Spinal cord (tissue), 10 donors: ENCODE measurements at places on chromosomes 12 and 14. TPM values are rescaled to one million over a fixed set of nuclear protein-coding genes. Genes with fewer than 3 reads are reported as not detected.

The RAD9B gene
- 0.89 TPM for total RNA-seq

The TAS2R20 gene
- total RNA-seq: 14.6 TPM

DNA sequence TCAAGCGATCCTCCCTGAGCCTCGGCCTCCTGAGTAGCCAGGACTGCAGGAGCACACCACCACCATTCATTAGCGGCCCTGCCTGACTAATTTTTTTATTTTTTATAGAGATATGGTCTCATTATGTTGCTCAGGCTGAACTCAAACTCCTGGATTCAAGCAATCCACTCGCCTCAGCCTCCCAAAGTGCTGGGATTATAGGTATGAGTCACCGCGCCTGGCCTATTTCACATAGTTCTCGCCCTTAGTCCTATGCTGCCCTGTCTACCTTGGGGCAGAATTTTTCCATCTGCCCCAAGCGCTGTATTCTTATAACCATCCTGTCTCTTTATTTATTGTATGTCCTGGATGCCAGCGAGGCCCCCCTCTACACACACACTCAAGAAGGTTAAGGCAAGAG is 50.9 kb upstream of the BCL2L14 start:
- no peak for DNase-seq

- no peak for DNase-seq
These were observed 118.7 kb downstream of the PRIMA1 start for GRCh38 chr14:93669632-93670031.

GRCh38 chr12:76860256-76860655 is 18.6 kb downstream of the CSRP2 start:
- no peak for DNase-seq
